ENCODE measurements at places on chromosomes 6 and 20.

DNA sequence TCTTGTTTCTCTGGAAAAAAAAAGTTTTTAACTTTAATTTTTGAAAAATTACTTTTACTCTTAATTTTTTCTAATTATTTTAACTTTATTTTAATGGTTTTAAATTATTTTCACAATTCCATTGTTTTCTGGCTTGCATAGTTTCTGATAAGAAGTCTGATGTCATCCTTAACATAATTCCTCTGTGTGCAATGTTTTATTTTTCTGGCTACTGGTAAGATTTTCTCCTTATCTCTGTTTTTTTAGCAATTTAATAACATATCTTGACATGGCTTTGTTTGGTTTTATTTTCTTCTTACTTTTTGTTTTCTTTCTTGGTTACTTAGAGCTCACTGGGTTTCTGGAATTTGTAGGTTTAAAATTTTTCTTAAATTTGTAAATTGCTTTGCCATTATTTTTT, 114.8 kb downstream of the TBXT start:
- no peak for DNase-seq

DNA sequence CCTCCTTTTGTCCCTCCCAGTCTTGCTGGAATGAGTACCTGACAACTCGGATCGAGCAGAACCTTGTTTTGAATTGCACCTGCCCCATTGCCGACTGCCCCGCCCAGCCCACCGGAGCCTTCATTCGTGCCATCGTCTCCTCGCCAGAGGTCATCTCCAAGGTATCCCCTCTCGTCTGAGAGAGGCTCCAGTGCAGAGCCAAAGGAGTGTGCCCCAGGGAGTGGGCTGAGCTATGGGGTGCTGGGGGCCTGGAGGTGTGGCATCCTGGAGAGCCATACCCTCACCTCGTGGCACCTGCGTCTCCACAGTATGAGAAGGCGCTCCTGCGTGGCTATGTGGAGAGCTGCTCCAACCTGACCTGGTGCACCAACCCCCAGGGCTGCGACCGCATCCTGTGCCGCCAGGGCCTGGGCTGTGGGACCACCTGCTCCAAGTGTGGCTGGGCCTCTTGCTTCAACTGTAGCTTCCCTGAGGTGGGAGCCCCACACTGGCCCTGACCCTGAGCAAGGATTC, 8.8 kb downstream of the DNPH1 start:
- DNase-seq, result no peak

DNA sequence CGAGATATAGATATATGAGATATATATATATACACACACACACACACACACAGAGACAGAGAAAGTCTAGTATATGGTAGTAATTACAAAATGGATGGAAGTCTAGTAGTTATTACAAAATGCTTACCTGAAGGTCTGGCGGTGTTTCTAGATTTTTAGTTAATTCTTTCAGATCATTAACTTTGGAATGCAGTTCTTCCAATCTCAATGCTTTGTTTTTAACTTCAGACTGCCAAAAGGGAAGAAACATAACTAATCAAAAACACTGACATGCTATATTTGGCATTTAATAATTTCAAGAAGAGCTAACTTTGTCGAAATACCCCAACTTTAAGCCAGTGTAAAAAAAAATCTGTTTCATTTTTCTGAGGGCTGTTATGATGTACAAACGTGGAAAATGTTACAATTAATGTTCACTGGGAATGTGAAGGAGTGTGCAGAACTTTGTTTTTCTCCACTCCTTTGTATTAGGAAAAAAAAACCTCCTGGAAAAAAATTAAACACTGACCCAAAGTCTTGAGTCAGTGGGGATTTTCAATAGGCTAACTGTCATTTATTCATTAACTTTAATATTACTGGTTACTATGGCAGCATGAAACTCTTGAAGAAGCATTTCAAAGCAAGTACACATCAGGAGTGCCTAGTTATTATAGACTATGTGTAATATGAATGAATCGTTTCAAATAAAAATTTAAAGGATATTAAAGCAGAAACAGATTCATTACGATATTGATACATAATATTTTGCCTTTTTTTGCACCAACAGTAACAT, 232.9 kb downstream of the SYNE1 start:
- no peak for DNase-seq

DNA sequence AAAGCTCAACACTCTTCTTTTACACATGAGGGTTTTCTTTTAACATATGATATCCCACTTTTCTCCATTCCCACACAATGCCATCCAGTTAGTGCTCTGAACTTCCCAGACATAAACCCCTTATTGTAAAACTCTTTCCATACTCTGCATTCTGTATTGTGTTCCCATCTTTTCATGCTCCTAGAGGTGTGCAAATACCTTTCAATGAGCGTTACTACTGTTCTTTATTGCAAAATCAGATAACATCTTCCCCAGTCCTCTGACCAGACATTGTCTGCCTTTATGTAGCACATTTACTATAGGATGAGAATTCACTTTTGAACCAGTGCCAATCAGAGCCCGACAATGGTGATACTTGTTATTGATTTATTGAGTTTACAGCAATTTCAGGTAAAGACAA, 296.2 kb downstream of the GRIK2 start:
- no peak for DNase-seq

DNA sequence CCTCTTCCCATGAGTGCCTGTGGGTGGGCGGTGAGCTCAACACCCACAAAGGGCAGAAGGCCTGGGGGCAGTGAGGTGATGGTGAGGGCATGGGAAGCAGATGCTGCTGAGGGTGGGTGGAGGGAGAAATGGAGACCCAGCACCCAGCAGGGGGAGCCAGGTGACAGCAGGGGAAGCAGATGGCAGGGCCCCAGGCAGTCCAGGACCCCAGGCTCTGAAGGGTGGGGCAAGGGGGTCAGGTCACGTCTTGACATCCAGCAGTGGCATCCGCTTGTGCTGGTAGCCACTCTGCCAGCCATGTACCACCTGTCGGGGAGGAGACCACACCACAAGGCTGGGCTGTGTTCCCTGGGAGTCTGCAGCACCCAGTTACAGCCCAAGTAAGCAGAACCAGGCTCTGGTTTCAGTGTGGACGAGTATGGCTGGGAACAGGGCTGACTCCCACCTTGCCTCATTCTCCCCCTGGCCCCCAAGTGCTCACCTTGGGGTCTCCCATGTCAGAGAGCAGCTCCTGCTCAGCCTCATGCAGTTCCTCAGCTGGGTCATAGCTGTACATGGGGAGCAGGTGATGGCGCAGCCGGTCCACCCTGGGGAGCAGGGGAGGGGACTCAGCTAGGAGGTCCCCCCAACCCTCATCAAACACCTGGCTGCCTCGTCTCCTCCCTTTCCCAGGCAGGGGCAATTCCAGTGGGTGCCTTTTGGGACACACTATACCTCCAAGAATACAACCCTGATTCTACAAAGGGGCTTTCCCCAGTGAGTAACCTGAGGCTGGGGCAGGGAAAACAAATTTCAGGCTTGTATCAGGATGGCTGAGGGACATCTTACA, 2.0 kb downstream of the SMIM29 start:
- peak; percentile 66 for DNase-seq

DNA sequence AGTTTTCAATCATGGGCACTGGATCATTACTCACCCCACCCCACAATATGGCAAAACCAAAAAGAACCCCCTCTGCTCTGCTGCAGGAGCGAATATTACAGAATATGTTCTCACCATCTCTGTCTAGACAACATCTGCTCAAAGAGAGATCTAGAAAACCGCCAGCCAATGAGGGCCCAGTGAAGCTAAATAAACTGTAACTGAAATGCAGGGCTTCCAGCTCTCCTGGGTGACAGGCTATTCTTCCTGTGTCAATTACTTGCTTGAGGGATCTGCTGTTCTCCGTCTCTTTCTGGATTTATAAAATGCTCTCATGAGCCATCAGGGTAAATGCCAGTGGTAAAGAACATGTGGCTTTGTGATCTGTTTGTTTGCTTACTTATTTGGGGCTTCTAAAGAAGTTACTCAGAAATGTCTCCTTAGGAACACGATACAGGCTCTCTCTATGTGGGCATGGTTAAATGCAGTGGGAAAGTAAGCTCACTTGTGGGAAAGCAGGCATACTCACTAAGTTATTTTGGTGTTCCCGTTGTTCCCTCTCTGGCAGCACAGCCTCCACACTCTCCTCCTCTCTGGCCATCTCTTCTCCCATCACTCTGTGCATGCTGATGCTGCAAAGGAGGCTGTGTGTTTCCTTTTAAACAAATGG, 44.8 kb downstream of the TTI1 start:
- DNase-seq, result no peak

- DNase-seq, result no peak
Measured at GRCh38 chr6:28814032-28814976, 109.5 kb downstream of the TRIM27 start.

DNA sequence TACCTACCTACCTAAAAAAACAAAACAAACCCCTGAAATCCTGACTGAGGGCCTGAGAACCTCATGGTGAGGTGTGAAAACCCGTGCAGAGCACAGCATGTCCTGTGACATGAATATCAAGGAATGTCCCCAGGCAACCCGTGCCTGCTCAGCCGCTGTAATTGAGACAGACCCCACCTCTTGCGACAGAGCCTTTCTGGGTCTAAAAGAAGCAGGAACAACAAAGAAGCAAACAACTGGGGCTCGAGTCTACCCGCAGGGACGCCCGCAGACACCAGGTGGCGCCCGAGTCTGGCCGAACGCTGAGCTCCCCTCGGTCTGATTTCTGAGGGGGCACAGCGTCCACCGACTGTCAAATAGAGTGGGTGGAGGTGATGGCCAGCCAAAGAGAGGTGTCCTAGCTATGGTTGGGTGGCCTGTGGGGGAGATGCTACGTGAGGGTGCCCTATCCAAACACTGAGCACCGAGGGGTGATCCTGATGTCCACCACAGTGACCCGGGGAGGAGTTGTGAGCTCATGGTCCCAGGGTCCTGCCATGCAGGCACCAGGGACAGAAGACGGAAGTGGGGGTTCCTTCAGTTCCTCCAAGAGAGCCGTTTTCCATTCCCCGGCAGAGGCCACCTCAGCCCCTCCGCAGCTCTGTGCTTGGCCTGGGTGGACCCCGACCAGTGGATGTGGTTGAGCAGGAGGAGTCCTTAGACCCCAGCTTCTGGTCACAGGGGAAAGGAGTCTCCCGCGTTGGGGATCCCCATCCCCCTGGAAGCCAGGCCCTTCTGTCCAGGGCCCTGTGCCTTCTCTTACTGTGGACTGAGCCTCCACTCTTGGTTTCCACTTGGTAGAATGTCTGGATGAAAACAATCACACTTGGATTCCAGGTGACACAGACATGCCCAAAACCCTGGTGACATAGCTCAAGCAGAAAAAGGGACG, 268.2 kb downstream of the CDC5L start:
- peak; percentile 71 for DNase-seq

- DNase-seq, result no peak
Measured at GRCh38 chr6:110950440-110950839, 8.1 kb upstream of the GTF3C6 start.

DNA sequence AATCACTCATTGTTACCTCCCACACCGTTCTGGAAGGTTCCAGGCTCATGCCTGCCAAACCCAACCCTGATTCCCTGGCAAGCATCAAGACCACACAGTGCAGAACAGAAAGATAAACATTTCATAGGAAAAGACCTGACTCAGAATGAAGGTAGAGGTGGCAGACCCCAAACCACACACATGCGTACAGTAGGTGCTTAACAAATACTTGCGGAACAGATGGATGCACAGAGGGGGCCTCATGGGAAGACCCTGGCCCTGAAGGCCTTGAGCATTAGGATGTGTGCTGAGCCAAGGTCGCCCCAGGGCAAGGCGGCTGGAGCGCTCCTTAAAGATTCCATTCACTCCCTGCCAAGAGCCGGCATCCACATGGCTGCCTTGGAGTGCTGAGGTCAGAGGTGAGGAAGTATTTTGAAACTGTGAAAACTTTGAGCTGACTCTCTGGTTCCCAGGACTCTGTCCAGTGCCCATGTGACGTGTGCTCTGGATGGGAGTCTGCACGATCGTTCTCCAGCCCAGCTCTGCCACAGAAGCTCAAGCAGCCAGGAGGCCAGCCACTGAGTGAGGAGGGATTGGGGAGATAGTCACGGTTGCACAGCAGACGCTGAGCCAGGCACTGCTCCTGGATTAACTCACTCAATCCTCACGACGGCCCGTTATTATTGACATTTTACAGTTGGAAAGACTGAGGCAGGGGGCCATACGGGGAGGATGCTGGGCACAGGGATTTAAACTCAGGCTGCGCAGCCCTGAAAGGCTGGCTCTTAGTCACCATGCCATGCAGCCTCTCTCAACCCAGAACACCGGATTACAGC, 65.5 kb upstream of the AFDN start:
- DNase-seq, result no peak

DNA sequence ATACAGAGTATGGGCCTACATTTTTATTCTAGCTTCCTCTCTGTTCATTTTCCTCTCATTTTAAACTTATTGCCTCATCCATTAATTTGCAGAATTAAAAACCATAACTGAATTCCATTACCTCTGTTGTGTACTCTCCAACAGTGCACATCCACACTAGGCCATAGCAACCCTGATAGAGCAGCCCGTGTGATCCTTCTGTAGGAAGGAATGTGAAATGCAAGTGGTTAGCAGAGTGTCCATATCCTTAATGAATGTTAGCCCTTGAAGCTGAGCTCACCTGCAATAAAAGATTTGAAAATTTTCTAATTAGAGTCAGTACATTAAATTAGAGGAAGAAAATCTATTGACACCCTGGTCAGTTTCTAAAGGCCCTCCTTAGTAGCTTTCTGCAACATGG, 6.5 kb upstream of the GRIK2 start:
- no peak for DNase-seq

GRCh38 chr20:43925801-43926200, 11.1 kb downstream of the TOX2 start:
- no peak for DNase-seq

GRCh38 chr6:169746556-169746955, 4.8 kb downstream of the DYNLT2 start:
- no peak for DNase-seq

- DNase-seq, result no peak
Measured at GRCh38 chr6:113288409-113288808, 568.7 kb upstream of the MARCKS start.

GRCh38 chr6:119234457-119234856, 115.1 kb downstream of the MAN1A1 start:
- DNase-seq, result peak; percentile 36

- no peak for DNase-seq
Measured at GRCh38 chr6:123168892-123169773, 173.1 kb downstream of the CLVS2 start.

DNA sequence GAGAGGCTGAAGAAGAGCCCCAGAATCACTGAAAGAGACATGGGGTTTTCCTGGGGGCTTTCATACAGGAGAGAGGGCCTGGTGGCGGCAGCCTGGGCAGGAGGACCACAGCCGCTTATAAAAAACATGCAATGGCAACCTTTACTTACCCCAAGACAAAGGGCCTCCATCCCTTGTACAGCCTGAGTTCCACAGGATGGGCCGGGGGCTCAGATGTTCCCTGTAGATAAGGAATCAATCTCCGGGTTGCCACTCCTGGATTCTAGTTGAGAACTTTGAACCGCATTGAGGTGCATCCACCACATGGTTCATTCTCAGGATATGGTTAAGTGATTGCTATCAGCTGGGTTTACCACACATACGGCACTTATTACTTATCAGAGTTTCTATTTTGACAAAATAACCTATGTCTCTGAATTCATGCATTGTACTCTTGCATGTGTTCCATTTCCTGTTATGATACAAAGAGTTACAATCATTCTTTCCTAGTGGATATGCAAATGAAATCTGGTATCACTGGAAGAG, 677.6 kb downstream of the KIF16B start:
- DNase-seq, result peak; percentile 51

Measured in activated CD4-positive, alpha-beta T cell treated with anti-CD3 and anti-CD28 coated beads, Interleukin-2, amount 50 U/mL, for 16 hours (primary cell).